ENCODE measurements at places on chromosomes 1 and 21.

DNA sequence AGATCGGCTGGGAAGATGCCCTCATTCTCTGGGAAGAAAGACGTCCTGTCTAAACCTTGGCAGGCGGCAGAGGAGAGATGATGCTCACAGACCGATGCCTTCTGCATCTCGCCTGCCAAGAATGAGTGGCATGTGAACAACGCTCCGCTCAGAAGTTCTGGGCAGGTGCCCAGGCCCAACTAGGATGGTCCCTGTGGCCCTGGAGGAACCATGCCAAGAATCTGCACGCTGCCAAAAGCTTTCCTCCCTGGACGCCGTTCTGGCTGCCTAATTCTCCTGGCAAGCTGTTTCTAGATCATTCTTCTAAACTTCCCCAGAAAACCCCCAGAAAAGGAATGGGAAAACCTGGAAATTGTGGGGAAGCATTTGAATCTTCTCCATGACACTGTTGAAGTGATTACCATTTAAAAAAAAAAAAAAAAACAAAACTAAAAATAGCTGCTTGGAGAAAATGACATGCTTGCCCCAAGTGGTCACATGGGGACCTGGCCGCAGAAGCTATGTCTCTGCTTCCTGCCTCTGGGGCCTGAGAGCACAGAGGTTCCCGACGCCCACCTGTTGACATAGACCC, 440.9 kb downstream of the PRDM2 start:
- no peaks in the 10 kb centered on the region for H3K27me3 ChIP-seq
- H3K4me3 ChIP-seq = no peak overlapping the region
- H3K36me3 ChIP-seq = no peaks in the 10 kb centered on the region

DNA sequence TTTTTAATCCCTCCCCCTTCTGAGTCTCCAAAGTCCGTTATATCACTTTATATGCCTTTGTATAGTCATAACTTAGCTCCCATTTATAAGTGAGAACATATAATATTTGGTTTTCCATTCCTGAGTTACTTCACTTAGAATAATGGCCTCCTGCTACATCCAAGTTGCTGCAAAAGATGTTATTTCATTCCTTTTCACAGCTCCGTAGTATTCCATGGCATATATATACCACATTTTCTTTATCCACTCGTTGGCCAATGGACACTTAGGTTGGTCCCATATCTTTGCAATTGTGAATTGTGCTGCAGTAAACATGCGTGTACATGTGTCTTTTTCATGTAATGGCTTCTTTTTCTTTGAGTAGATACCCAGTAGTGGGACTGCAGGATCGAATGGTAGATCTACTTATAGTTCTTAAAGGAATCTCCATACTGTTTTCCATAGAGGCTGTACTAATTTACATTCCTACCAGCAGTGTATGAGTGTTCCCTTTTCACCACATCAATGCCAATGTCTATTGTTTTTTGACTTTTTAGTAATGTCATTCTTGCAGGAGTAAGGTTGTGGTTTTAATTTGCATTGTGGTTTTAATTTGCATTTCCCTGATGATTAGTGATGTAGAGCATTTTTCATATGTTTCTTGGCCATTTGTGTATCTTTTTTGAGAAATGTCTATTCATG, 12.3 kb downstream of the MAN1C1 start:
- no peak for DNase-seq
- H3K4me1 ChIP-seq = no peaks in the 10 kb centered on the region
- H3K27me3 ChIP-seq = no peaks in the 10 kb centered on the region
- H3K27ac ChIP-seq = no peak overlapping the region
- H3K4me3 ChIP-seq = no peak overlapping the region
- no peaks in the 10 kb centered on the region for H3K36me3 ChIP-seq

- no peak overlapping the region for H3K27ac ChIP-seq
- no peak for DNase-seq
- no peaks in the 10 kb centered on the region for H3K27me3 ChIP-seq
- no peaks in the 10 kb centered on the region for H3K36me3 ChIP-seq
- no peaks in the 10 kb centered on the region for H3K4me1 ChIP-seq
Measured at GRCh38 chr1:48182439-48182838, 40.1 kb upstream of the SLC5A9 start.

DNA sequence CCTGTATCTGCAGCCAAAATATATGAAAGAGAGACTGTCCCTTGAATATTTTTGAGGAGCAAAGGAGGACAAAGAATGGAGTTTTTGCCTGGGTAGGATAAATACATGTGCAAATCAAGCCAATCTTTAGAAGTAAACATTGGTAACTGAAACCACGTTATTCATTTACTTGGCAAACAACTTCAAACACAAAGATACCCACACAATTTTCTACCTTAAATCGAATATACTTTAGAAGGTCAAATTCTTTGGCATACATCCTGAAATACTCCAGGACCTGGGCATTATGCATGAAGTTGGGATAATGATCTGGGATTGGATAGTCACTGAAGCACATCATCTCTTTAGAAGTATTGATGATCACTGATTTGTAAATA, 9.6 kb downstream of the FMO5 start:
- no peaks in the 10 kb centered on the region for H3K27me3 ChIP-seq
- H3K4me3 ChIP-seq = no peak overlapping the region
- DNase-seq = no peak

- H3K27me3 ChIP-seq = no peaks in the 10 kb centered on the region
- H3K27ac ChIP-seq = no peak overlapping the region
- peaks cover 16% of the 10 kb centered on the region for H3K36me3 ChIP-seq
- no peak for DNase-seq
- H3K4me1 ChIP-seq = no peaks in the 10 kb centered on the region
Measured at GRCh38 chr1:35845766-35846165, 37.2 kb upstream of the AGO1 start.

DNA sequence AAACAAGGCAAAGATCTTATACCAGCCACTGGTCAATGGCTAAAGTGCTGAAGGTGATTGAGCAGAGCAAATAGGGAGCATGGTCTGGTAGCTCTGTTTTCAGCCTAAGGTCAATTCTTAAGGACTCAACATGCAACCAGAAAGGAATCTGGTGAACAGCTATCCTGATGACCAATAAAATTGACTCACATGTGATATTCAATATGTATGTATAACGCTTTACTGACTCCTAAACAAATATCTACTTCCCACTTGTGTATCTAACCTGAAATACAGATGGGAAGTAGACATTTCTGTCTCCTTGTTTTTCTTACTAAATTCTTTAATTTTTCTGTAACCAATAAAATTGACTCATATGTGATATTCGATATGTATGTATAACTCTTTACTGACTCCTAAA, 24.9 kb upstream of the CTH start:
- H3K36me3 ChIP-seq = no peaks in the 10 kb centered on the region
- no peaks in the 10 kb centered on the region for H3K27me3 ChIP-seq
- H3K4me1 ChIP-seq = no peaks in the 10 kb centered on the region
- DNase-seq = no peak
- H3K27ac ChIP-seq = no peak overlapping the region

- H3K27ac ChIP-seq = no peak overlapping the region
- no peak overlapping the region for H3K4me3 ChIP-seq
- peaks cover 8% of the 10 kb centered on the region for H3K36me3 ChIP-seq
- no peaks in the 10 kb centered on the region for H3K4me1 ChIP-seq
- DNase-seq = no peak
- no peaks in the 10 kb centered on the region for H3K27me3 ChIP-seq
Measured at GRCh38 chr1:228335406-228336307, 71.0 kb downstream of the TRIM11 start.

All from trophoblast cell (in vitro differentiated cells and primary cell).